NAMALWA (cell line): ENCODE measurements at places on chromosomes 5 and 9.

GRCh38 chr9:87337335-87338087, 160.2 kb upstream of the DAPK1 start:
- DNase-seq = no peak

DNA sequence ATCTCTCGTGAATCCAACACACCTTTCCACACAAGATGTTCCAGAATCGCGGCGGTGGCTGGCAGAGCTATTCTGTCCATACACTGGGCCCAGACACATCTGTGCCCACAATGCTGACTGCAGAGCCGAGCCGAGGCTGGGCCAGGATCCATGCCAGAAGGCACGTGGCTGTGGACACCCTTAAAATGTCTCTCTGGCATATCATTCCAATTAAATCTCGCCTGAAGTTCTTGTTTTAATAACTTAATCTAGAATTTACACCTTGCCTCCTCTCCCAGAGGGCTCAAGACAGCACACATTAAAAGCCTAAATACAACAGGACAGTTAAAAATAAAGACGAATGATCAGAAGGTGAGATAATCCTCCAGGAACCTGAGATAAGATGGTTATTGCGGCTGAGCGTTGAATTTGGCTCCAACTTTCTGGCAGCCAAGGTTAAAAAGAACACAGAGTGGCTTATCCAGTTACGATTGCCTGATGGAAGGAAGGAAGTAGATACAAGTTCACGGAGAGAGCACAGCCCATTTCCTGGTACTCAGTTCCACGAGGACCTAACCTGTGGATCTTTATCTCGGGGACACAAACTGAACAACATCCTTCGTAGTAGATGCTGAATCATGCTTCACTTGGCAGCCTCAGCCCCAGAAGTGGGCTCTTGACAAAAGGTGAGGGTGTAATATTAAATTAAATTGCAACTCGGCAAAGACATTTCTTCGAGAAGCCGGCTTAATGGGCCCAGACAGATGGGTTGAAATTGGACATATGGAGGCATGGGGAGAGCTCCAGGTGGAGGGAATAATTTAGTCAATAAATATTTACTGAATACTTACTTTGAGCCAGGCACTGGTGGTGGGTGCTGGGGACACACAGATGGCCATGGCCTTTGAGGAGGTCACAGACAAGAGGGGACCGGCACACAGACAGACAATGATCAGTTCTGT, 86.0 kb upstream of the TBC1D2 start:
- no peak for DNase-seq

DNA sequence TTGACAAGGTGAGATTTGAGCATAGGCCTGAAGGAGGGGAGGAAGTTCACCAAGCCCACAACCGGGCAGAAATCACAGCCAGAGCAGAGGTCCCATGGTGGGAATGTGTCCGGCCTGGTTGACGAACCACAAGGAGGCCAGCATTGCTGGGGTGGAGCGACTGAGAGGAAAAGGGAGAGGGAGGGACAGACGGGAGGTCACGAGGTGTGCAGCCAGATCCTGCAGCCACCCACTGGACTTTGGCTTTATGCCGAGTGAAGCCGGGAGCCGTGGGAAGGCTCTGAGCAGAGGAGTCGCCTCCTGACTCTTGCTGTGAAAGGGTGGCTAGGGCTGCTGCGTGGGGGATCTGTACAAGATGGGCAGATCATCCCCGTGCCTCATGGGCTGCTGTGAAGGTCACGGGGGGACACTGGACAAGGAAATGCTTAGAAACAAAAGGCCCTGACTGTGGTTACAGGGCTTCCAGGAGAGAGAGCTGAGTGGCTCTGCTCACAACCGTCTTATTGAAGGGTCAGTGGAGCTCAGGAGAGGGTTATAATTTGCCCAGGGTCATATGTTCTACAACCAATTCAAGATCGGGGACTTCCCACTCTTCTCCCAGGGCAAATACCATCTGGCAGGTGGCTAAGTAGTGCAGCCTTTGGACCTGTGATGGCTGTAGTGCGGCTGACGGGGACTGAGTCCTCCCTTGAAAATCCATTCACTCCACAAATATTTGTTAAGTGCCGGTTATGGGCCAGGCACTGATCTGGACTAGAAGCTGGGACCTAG, 15.6 kb upstream of the CD74 start:
- no peak for DNase-seq

DNA sequence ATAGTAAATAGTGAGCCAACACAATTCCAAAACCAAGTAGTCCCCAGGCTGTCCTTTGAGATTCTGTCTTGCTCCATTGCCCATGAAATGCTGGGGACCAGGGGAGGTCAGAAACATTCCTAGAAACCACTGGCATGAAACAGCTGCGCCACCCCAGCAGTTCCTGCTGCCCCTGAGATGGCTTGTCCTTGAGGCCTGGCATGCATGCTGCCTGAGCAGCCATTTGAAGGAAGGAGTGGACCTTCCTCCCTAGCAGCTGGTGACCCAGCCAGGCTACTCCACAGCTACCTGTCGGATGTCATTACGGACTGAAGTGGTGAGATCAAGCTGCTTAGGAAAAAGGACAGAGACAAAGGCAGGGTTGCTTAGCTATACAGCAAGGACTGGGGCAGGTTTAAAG, 260.6 kb downstream of the DENND1A start:
- DNase-seq = no peak

DNA sequence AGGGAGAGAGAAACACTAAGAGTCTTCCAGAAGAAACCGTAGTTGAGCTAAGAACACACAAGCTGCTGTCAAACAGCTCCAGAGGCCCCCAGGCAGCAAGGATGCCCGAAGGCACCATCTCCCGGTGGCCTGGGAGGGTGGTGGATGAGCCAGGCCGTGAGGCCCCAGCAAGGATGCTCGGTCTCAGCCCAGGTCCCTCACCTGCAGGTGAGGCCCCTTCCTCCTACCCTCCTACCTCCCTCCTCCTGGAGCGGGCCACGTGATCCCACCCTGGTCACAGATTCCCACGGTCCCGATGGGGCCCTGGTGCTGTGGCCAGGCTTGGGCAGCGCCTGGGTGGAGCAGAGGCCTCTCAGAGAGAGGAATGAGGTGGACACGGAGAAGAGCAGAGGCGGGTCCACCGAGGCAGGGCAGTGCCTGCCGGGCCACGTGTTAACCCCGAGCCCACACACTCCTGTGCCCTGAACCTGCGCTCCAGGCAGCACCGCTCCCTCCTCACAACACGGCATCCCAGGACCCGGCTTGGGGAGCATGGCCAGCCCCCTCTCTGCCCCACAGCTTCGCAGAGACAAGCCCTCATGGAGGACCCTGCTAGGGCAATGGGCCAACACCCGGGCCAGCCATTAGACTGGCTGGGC, 95.4 kb upstream of the SARDH start:
- no peak for DNase-seq

GRCh38 chr9:95486318-95486717, 30.5 kb downstream of the PTCH1 start:
- DNase-seq = no peak

DNA sequence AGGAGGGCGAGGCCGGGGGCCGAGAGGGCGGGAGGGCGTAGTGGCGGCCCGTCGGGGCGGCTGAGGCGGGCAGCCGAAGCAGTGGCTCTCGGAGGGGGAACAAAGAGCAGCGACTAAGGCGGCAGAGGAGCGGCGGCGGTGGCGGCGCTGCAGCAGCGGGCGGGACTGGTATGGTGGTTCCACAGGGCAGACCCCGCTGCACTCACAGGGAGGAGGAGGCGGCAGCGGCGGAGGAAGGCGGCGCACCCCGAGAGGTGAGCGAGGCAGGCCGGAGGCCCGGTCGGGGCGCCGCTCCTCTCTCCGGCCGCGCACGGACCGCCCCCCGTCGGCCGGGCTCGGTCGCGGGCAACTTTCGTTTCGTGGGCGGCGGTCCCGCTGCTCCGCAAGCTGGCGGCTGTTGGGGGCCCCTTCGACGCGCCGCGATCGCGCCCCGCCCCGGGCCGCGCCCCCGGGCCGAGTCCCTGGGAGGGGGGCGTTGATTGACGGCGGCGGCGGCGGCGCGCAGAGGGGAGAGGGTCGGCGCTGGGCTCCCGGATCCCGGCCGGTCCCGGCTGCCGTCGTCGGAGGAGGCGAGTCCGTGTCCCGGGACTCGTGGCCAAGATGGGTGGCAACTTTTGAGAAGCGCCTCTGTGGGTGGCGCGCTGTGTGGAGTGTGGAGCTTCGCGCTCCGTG, 467 bp downstream of the CNOT6 start:
- peak; percentile 56 for DNase-seq

DNA sequence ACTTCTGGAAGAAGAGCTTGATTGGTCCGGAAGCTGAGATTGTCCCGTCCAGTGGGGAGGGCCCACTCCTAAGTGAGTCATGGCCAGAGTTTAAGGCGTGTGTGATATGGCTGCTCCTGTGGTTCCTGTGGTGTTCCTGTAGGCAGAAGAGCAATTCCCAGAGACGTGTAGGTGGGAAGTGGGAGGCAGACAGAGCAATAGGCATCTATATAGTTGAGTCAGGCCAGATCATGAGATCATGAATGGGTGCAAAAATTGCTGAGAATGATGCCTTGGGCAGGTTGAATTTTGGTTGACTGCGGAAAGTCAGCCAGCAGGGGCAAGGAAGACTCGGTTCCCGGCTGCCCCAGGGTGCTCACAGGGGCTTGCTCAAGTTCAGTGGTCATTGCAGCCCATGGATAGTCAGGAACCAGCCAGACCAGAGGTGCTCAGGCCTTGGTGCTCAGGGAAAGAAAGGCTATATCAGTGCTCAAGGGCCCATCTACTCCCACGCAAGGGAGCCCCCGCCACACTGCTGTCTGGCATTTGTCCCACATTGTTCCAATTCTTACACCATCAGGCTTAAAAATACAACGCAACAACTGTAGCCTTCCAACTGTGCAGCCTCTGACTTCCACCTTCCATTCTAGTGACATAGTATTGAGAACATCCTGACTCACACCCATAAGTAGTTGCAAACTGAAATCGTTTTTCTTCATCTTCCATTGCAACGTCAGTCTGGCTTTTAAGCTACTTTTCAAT, 21.0 kb upstream of the GSN start:
- DNase-seq = no peak

GRCh38 chr9:76676857-76677256, 87.4 kb upstream of the PCA3 start:
- DNase-seq = no peak

DNA sequence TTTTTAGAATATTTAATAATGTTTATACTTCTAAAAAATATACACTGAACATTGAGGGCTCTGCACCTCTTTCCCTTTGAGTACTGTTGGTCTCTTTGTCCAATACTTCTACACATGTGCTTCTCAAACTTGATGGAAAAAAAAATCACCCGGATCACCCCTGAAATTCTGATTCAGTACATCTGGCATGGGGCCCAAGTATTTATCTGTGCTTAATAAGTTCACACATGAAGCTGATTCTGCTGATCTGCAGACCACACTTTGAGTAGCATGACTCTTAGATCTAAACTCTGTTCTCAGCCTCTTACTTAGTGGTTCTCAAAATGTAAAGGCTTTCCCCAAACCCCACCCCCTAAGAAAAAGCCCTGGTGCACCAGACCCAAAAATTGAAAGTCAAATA, 12.0 kb downstream of the RUSC2 start:
- no peak for DNase-seq

- no peak for DNase-seq
These were observed 975 bp downstream of the RASGEF1C start for GRCh38 chr5:180208038-180208434.

DNA sequence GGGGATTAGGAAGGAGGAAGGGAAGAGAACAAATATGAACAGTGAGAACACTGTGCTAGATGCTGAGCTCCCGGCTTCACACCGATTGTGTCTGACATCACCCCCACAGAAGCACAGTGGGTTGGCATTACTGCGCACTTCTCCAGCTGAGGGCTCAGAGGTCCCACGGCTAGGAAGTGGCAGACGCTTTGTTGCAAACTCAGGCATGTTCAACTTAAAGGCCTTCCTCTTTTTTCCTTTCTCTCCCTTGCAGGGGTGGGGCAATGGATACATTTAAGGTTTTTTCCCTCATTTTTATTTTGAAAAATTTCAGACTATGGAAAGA, 15.5 kb upstream of the SHB start:
- no peak for DNase-seq

- no peak for DNase-seq
These were observed 197.1 kb downstream of the CEMIP2 start for GRCh38 chr9:71571186-71571585.

GRCh38 chr9:100852088-100852487, 176.4 kb upstream of the PLPPR1 start:
- DNase-seq = no peak

GRCh38 chr9:127463382-127463781, 12.1 kb downstream of the LRSAM1 start:
- DNase-seq = no peak

DNA sequence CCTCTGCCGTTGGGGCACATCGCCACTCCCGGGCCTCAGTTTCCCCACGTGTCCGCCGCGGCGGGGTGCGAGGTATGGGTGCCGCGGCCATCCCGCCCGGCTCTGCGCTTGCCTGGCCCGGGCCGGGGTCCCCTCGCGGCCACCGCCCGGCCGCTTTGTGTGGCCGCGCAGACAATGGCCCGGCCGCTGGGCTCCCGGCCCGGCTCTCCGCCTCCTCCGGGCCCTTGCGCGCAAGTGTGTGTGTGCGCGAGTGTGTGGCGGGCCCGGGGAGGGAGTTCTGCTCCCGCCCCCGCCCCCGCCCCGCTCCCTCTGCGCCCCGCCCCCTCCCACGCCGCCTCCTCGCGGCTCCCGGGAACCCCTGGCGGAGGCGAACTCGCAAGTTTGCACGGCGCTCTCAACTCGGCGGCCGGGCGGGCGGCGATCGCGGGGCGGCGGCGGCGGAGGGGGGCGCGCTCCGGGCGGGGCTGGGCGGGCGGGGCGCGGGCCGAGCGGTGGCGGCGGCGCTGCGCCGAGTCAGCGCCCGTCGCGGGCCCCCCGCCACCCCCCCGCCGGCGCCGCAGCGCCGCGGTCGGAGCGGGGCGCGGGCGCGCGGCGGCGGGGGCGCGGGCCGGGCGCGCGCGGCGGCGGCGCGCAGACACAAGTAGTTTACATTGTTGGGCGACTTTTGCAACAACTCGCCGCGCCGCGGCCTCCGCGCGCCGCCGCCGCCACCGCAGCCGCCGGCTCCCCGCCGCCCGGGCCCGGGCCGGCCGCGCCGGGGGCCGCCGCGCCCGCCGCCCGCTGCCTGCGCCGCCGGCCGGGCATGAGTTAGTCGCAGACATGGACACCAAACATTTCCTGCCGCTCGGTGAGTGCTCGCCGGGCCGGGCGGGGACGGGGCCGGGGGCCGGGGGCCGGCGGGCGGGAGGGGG, at the start of gene RXRA:
TSS of gene RXRA (plus strand) at position 643 of the 911 bp plus-strand sequence. CDS start at position 820, 177 bp downstream.
- DNase-seq = peak; percentile 22

GRCh38 chr5:76617229-76617628, 6.0 kb downstream of the F2RL2 start:
- DNase-seq = no peak

- DNase-seq = no peak
These were observed at the start of gene DIRAS2 for GRCh38 chr9:90642570-90643539. Gene DIRAS2, minus strand, starts transcription at chr9:90642824. Its CDS starts 28,997 bp downstream, at chr9:90613827.

DNA sequence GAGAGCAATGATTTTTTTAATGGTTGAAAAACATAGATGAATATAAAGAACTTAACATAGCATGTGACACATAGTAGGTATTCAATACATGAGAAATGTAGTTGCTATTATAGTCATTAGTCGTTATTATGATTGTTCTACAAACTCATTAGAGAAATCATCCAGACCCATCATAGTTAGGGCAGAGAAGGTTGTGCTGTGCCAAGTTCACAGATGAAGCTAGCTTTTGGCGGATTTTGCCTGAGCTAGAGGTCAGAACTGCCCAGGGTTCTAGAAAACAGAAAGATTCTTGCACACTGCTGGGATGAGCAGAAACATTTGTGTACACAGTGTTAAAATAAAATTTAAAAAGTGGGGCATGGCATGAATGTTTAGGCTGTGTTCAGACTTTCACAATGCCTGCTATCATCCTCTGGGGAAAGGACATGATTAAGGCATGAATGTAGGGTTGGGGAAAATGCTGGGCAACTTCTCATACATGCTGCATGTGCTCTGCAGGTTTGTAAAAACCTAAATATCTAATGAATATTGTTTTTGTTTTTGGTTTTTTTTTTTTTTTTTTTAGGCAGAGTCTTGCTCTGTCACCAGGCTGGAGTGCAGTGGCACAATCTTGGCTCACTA, 33.3 kb upstream of the RAD23B start:
- DNase-seq = no peak
